ENCODE measurements at places on chromosomes 6 and 20.

DNA sequence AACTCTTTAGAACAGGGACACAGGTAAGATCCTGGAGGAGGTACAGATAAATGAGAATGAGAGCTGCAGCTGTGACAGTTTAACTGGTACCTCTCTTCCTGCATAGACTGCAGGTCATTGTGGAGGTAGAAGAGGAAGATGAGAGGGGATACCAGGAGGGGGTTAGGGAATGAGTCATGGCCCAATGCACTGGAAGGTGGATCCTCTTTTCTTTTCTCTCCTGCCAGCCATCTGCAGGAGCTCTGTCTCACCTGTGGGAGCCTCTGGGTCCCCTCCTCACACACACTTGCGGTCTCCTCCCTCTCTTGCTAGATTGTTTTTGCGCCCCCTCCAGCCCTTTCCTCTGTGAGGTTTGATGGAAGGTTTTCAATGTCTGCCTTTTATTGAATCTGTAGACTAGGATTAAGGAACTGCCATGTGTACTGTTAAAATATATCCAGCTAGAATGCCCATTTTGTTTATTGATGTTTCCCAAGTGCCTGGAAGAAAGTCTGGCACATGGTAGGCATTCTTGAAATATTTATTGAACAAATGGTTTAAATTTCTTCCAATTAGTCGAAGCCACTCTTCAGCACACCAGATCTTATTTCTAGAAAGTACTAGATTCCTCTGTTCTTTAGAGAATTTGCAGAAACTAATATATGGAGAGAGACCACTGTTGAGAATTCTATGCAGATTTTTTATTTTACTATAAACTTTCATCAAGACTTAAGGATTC is 13.0 kb downstream of the C6orf163 start:
- DNase-seq, result no peak

GRCh38 chr6:43107344-43108062 is 31.4 kb downstream of the PTK7 start:
- no peak for DNase-seq

DNA sequence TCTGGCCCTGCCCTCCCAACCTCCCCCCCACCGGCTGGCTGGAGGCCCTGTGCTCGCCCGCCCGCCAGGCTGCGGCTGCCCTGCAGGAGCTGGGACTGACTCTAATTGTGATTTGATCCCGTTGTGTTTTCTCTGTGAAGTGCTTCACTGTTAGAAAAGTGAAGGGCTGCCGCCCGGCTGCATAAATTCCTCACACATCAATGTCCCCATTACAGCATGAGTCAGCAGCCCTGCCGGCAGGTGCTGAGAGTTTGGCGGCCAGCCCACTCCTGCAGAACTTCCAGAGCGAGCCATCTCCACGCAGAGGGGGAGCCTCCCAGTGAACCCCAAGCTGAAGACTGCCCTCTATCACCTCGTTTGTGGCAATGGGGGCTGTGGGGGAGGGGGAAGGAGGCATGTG is 137.9 kb downstream of the DLL1 start:
- peak; percentile 92 for DNase-seq

- DNase-seq, result no peak
Measured at GRCh38 chr6:44725070-44725469, 337.6 kb downstream of the CDC5L start.

DNA sequence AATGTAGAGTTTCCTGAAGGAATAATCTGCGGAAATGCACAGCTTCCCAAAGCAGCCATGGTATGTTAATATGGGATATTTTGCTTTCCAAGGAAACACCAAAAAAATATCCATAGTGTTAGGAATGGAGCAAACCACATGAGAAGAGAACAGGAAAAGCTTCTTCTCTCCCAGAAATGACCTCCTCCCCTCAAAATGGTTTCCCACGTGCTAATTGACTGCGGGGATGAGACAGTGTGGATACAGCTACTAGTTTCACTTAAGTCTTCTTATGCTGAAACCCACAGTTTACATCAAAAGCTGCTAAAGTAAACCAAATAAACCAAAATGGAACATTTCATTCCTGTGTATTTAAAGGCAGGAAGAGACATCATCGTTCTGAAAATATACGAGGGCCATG is 69.4 kb downstream of the FYN start:
- DNase-seq, result no peak

GRCh38 chr20:4014031-4014474 is 1.3 kb downstream of the RNF24 start:
- peak; percentile 86 for DNase-seq
